CD4-positive, alpha-beta T cell (primary cell): ENCODE measurements at places on chromosomes 13 and 19. TPM values are rescaled to one million over a fixed set of nuclear protein-coding genes. Genes with fewer than 3 reads are reported as not detected.

DPY19L3 gene
- 7.3 TPM for total RNA-seq

PDE4C gene
- total RNA-seq: not detected

LHB gene
- total RNA-seq: not detected

DNA sequence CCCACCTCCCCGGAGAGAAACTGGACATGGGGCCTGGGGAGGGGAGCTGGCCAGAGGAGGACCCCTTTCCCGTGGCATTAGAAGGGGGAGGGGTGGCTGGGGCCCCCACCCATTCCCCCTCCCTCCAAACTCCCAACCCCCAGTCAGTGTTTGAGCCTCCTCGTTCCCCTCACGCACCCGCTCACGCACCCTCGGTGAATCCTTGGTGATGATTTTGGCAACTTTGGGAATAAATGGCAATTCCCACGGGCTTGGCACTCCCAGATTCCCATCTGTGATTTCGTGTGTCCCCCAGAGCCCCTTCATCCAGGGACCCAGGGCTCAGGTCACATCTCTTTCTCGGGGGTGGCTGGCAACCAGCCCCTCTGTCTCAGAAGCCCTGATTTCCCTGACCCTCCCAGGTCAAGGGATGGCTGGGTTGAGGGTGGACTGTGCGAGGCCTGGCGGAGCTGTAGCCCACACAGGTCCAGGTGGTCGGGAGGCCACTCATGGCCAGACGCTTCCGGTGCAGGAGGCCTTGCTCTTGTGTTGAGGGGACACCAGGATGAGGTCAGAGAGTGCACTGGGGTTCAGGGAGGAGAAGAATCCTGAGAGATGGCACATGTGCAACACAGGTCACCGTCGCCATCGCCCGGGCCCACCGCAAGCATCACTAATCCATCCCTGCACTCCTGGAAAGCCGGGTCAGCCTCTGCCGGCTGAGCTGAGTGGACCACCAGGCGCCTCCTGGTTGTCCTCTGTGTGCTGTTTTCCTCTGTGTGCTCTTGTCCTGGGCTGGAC is 20.7 kb downstream of the EPN1 start:
- peaks cover 43% of the 10 kb centered on the region for H3K36me3 ChIP-seq
- no peaks in the 10 kb centered on the region for H3K27me3 ChIP-seq
- H3K4me3 ChIP-seq: no peak overlapping the region
- no peak overlapping the region for H3K27ac ChIP-seq

GRCh38 chr13:107881362-107881761 is 334.0 kb downstream of the LIG4 start:
- DNase-seq: no peak
- H3K4me1 ChIP-seq: no peaks in the 10 kb centered on the region
- no peak overlapping the region for H3K27ac ChIP-seq
- H3K27me3 ChIP-seq: no peaks in the 10 kb centered on the region
